ENCODE measurements at places on chromosomes 4 and X.

- DNase-seq, result no peak
These were observed 595 bp upstream of the NAP1L2 start for GRCh38 chrX:73215246-73215645.

- DNase-seq, result no peak
These were observed 148.3 kb upstream of the ANXA10 start for GRCh38 chr4:167943872-167944505.

DNA sequence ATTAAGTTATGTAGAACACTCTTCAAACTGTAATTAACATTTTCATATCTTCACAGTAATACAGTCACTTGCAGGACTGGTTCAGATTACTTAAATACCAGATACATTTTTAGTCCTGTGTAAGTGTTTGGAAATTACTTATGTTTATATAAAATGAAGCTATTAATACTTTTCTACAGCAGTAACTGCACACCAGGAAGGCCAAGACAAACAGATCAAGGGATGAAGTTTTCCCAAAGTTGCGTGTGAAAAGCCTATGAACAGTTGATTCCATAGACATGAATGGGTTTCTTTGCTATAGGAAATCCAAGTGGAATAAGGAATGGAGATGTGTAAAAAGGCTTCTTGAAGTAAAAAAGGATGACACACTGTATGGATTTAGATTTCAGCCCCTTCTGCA lies 28.9 kb upstream of the DRP2 start:
- DNase-seq, result no peak

GRCh38 chr4:184344899-184345572 lies 127.4 kb upstream of the ENPP6 start:
- DNase-seq, result no peak

DNA sequence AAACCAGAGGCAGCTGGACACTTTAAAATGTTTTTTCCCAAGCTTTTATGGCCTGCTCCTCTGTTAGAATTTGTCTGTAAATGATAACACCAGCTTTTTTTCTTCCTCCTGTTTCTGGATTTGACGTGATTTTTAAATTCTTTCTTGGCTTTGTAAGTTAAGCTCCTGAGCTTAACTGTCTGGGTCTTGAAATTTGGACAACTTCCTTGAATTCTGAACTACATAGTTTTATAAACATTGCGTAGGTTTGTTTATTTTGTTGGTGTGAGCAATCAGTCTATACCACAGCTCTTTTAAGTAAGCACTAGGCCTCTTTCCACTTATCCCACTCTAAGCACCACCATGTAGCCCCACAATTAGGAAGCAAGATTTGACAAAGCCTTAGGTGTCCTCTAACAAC lies 144.4 kb upstream of the GUCY1A1 start:
- DNase-seq, result no peak

DNA sequence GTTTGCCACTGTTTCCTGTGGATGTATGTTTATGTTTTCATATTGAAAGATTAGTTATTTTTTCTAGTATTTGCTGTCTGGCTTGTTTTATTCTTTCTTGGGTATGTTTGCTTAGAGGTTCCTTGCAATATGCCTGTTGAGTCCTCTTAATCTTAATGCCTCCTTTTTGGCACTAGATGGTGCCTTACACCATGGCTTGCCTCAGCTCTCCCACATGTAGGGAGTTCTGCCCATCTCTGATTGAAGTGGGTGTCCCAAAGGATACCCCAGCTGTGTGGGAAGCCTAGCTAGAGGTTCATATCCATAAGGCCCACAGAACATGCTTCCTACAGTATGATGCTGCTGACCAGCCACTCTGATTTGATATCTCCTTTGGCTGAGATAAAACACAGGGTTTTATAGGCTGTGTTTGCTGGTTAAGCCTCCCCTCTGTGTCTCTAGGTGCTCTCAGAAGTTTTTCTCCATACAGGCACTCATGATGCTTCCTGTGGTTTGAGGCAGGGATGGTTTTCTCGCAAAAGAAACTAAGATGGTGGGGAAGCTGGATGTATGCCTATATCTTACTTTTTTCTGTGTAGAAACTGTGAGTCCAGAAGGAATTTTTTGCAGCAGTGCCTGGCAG lies 162.4 kb downstream of the ASB9 start:
- no peak for DNase-seq

- DNase-seq, result no peak
These were observed 94.1 kb upstream of the MID1 start for GRCh38 chrX:10714531-10714930.

- no peak for DNase-seq
These were observed 173.1 kb upstream of the PITX2 start for GRCh38 chr4:110795971-110796370.

GRCh38 chr4:100026066-100026465 lies 76.0 kb upstream of the H2AZ1 start:
- DNase-seq, result no peak

All from activated naive CD4-positive, alpha-beta T cell (primary cell).